ENCODE measurements at places on chromosomes 2 and 18.
A peak's percentile ranks its signal among the peaks of the same experiment; 100 is the strongest.

DNA sequence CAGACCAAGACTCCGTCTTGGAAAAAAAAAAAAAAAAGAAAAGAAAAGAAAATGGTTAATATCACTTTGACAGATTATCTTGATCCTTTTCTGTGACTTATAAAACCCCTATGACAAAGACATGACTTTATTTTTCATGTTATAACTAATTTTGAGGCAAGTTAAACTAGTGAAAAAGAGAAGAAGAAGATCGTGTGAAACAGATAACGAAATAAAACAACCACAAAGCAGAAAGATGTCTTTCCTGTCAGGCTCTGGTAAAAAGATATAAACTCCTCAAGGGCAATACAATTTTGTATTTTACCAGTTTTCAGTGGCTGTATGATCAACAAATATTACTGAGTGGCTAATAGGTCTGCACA is 13.4 kb upstream of the RBMS1 start:
- DNase-seq = no peak

DNA sequence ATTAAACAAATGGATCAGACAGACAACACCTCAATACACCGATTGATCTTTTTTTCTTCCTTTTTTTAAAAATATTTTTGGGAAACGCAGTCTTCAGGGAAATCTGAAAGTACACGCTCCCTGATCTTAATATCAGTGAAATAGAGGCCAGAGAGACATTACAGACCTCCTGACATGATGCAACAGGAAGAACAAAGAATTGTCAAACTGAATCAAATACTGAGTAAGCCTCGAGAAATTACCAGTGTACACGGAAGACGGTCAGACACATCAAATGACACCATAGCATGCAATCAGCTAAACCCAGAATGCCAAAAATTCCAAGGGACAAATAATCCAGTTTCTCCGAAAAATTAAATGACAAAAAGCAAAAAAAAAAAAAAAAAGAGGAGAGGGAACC is 80.2 kb upstream of the NFU1 start:
- no peak for DNase-seq

DNA sequence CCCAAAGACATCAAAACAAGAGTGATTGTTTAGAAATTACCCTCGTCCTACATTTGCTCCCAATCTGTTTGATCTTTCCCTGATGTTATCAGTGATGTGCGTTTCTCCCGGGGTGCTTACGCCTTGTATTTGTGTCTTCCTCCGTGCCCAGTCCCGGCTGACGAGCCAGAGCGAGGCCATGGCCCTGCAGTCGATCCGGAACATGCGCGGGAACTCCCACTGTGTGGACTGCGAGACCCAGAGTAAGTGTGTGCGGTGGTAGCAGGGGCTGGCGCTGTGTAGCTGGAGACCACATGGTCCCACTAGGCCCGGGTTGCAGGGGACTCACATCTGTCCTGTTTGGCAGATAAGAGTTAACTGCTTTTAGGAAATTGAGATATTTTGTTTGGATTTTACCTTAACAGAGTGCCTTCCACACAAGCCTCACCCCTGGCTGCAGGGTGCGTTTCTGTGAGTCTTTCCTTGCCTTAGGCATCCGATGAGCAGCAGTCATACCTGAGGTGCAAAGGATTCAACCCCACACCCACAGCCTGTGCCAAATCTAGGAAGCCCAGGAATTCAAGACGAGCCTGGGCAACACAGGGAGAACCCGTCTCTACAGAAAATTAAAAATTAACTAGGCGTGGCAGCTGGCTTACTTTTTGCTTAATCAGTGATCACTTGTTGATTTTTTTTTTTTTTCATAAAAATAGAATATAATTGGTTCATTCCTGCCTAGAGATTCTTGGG is 127.4 kb downstream of the GBX2 start:
- no peak for DNase-seq

GRCh38 chr2:162182395-162182794 is 30.3 kb upstream of the GCG start:
- no peak for DNase-seq

DNA sequence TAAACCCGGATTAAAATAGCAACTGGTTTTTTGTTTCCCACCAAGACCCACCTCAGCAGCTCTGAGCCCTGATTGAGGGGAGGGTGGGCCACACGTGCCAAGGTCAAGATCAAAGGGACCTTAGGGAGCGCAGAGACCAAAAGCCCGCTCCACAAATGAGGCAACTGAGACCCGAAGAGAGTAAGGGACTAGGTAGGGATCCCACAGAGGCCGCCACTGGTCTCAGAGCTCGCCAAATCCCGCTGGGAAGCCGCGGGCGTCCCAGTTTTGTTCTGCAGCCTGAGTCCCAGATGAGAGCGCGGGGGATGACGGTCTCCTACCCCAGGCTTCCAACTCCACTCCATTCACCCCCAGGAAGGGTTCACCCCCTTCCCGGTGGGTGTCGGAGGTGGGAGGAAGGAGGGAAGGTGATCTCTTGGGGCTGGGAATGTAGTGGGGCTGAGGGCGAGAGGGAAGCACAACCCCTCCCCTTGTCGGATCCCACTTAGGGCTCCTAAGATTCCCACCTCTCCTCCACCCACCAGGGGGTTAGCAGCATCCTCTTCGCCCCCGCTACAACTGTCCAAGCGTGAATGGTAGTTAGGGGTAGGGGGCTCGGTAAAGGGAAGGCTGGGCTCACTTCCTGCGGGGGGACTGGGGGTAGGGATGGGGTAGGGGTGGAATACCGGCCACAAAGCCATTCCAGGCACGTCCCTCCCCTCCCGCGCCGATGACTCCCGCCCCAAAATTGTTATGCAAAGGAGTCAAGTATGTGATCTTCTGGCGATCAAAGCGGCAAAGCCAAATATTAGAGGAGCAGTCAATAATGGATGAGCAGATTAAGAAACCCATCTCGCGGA is 7.3 kb upstream of the EN1 start:
- DNase-seq = no peak

- DNase-seq = no peak
Observed at GRCh38 chr2:100703213-100703612, 116.7 kb upstream of the NPAS2 start.

GRCh38 chr2:54042341-54042740 is 71.5 kb upstream of the PSME4 start:
- DNase-seq = no peak

DNA sequence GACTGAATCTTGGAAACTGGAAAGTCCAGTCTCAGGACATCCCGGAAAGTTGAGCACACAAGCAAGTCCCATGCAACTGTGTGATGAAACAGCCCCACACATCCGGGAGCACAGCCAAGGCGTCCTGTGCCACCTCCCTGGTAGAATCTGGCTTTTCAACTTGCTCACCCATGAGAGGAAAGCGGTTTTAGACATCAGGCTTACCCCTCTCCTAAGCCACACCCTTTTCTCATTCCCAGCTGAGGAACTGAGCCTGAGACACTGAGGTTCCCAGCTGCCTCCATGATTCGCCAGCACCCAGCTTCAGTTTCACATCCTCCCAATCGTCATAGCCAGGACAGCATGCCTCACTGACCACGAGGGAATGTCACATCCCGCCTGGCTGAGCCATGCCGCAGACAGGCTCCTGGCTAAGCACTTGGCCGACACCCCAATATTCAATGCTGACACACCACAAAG is 60.3 kb downstream of the STEAP3 start:
- DNase-seq = no peak

DNA sequence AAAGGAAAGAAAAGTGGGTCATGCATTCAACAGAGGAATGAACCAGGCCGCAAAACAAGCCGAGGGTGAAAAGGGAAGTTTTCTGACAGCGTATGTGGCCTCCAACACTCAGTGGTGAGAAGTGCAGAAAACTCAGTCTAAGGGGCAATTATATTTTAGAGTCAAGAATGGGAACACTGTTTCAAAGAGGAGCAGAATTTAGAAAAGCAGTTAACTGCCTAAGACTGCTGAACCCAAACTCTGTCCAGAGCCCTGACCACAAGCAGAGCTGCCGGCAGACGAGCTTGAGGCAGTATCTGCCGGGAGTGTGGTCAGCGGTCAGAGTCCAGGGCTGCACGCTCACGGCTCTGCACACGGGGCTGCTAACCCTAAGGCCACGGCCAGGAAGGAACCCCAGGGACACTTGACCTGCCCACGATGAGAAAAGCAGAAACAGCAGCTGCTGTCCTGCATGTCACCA is 347.0 kb upstream of the ID2 start:
- no peak for DNase-seq

- no peak for DNase-seq
Observed at GRCh38 chr2:72846171-72847095, 20.6 kb upstream of the EXOC6B start.

DNA sequence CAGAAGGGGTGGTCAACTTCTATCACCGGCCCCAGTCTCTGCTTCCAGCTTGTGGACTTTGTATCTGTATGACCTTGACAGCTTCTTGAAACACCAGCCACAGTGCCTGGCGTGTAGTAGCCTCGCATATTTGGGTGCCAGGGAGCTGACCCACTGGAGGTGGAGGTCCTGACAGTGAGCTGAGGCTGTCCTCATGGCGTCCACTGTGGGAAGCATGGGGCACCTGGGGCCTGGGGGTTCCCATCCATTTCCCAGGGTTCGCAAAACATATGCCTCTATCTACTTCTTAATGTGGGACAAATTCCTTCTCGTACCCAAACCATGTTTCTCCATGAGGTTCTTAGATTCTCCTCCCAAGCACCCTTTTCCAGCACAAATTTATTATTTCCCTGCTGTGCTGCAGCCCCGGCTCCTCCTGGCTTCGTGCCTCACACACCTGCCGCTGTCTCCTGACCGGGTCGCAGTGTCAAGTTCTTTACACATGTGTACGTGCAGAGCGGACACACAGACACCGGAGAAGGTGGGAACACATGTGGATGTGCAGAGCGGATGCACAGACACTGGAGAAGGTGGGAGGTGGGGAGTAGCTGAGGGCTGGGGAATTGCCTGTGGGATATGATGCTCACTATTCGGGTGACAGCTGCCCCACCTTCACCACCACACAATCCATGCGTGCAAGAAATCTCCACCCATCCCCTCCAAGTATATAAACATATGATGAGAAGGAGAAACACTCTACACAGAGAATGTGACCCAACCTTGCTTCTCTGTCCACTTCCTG is 23.4 kb downstream of the TMEM18 start:
- DNase-seq = no peak

DNA sequence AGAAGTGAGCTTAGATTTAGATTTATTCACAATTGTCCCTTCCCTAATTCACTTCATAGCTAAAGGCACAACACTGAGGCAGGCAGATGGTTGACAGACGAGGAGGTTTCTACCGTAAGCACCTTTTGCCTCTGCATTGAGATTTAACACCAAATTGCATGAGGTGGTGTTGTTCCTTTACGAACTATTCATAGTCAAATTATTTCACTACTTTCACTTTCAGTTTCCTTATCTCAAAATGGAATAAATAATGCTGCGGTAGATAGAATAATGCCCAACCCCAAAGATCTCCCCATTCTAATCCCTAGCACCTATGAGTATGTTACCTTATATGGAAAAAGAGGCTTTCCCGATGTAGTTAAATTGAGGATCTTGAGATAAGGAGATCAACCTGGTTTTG is 58.9 kb upstream of the LINC00305 start:
- DNase-seq = no peak

DNA sequence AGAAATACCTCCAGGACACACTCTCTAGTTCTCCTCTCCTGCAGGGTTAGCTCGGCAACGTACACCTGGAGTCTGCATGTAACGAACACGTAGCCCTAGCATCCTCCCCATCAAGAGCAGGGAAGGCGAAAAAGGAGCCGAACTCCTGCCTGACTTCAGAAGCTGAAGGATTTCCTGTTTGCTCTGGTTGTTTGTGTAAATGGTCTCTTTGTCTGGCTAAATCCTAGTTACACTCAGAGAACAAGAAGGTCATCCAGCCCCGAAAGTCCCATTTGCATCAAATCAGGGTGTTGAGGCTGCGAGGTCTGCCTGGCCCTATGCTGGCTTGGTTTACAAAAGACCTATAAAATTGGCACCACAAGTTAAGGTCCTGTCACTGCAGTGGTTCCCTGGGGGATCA is 66.4 kb upstream of the POMC start:
- DNase-seq = no peak

DNA sequence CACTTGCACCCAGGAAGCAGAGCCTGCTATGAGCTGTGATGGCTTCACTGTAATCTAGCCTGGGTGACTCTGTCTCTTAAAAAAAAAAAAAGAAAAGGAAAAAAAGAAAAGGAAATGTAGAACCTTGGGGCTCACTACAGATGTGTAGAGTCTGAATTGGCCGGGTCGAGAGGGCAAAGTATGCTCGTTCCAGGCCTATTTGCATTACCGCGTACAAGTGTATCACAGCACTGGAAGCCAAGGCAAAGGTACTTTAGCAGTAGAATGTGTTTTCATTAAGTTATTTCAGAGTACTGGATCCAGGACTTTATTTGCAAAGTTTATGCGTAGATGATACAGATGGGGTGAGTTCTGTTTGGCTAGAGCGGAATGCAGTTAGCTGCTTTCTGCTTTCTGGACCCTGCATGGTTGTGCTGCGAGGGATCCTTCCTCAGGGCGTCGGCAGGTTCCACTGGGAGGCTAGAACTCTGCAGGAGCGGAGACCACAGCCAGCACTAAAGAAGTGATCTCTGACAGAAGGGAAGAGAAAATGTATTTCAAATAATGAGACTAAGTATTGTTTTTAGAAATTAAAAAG is 51.8 kb downstream of the LDLRAD4 start:
- no peak for DNase-seq

- DNase-seq = peak; percentile 100
Observed at GRCh38 chr2:195898505-195899191, 170.0 kb downstream of the DNAH7 start.

DNA sequence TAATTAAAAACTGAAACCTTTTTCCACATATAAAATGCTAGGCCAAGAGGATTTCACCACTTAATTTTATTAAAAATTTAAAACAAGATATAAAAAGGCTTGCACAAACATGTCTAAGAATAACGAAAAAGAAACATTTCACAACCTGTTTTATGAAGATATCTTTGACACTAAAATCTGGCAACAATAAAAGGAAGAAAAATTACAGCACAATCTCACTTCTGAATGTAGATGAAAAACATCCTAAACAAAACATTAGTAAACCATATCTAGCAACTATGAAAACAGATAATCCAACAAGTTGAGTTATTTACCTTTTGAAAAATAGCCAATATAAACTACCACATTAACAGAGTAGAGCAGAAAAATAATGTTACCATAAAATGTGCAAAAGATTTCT is 185.4 kb upstream of the MMADHC start:
- DNase-seq = no peak

DNA sequence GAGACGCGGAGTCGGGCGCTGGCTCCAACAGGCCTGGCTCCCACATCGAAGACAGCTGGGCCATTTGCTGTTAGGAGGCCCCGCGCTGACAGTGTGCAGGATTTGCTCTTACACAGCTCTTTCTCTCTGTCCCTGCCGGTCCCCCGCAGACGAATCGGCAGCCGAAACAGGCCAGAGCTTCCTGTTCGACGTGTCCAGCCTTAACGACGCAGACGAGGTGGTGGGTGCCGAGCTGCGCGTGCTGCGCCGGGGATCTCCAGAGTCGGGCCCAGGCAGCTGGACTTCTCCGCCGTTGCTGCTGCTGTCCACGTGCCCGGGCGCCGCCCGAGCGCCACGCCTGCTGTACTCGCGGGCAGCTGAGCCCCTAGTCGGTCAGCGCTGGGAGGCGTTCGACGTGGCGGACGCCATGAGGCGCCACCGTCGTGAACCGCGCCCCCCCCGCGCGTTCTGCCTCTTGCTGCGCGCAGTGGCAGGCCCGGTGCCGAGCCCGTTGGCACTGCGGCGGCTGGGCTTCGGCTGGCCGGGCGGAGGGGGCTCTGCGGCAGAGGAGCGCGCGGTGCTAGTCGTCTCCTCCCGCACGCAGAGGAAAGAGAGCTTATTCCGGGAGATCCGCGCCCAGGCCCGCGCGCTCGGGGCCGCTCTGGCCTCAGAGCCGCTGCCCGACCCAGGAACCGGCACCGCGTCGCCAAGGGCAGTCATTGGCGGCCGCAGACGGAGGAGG is 3.5 kb downstream of the GDF7 start:
- DNase-seq = no peak

GRCh38 chr18:35993013-35993412 is 20.5 kb downstream of the RMP24 start:
- no peak for DNase-seq

Data from non-pigmented ciliary epithelial cell (primary cell).